NCI-H774 (cell line): ENCODE measurements at places on chromosomes 13 and 19.

DNA sequence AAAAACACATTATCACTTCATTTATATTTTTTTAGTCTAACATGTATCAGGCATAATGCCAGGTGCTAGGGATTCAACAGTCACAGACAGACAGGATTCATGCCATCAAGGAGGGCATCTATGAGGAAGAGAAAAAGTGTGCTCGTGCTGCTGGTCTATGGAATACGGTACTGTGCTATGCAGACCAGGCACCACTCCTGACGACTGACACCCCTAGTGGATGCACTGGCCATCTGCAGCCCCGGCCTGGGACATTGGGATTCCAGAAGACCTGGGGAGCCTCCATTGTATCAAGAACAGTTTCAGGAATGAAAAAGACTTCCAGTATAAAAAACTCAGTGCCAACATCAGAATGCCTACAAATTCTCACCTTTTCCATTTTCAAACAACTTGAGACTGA is 94.0 kb downstream of the KLF12 start:
- no peak for DNase-seq

GRCh38 chr13:48864100-48864499 is 111.6 kb upstream of the FNDC3A start:
- no peak for DNase-seq

GRCh38 chr13:23848019-23848418 is 41.2 kb downstream of the MIPEP start:
- no peak for DNase-seq

DNA sequence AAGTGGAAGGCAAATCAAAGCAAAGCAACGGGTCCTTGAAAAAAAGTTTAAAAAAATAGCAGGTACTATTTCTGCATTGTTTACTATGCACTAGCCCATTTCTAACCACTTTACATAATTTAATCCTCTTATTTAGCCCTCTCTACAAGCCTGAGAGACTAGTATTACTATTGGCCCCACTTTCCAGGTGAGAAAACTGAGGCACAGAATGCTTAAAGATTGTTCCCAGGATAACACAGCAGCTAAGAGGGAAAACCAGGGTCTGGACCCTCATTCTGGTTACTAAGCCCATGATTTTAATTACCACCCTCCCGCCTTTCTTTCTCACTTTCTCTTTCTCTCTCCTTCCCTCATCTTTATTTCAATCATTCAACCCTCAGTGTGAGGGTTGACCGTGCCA is 5.7 kb downstream of the ZSWIM9 start:
- DNase-seq, result no peak

DNA sequence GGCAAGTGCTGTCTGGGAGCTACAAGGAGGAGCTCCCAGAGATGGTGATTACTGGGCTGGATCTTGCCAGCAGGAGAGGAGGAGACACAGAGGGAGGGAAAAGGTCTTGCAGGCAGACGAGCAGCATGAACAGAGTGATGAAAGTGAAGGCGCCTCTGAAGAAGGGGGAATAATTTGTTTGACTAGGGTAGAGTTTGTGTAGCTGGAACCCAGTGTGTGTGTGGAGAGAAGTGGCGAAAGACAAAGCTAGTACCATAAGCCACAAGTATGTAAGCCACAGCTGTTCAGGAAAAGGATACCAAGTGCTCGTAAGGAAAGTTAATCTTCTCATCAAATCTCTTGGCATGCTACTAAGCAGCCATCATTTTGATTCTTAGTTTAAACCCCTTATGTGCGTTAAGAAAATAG is 5.4 kb downstream of the FLT1 start:
- DNase-seq, result no peak

DNA sequence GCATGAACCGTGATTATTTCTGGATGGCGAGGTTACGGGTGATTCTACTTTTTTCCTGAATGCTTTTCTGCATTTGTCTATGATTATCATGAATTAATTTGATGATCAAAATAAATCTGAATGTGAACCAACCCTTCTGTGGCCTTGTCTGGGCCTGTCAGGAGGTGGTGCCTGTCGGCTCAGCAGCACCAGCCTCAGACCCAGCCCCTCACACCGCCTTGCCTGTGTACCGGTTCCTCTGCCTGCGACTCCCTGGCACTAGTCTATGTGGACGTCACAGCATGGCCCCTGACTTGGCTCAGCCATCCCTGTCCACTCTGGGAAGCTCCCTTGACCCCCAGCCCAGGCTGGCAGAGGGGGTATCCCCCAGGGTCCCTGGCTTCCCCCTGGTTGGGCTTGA is 15.5 kb upstream of the RABAC1 start:
- DNase-seq, result no peak
